ENCODE measurements at places on chromosomes 1 and 21. TPM values are rescaled to one million over a fixed set of nuclear protein-coding genes. Genes with fewer than 3 reads are reported as not detected.

GRCh38 chr1:5501206-5501930 is 490.9 kb downstream of the NPHP4 start:
- no peaks in the 10 kb centered on the region for H3K36me3 ChIP-seq
- no peaks in the 10 kb centered on the region for H3K27me3 ChIP-seq
- no peak overlapping the region for H3K27ac ChIP-seq
- no peaks in the 10 kb centered on the region for H3K4me1 ChIP-seq

Gene L1TD1
- total RNA-seq, result 0.04 TPM

Gene NBPF12
- 5.1 TPM for total RNA-seq

Gene STK40
- 45.5 TPM for total RNA-seq

Gene FPGT
- total RNA-seq, result 11.1 TPM

DNA sequence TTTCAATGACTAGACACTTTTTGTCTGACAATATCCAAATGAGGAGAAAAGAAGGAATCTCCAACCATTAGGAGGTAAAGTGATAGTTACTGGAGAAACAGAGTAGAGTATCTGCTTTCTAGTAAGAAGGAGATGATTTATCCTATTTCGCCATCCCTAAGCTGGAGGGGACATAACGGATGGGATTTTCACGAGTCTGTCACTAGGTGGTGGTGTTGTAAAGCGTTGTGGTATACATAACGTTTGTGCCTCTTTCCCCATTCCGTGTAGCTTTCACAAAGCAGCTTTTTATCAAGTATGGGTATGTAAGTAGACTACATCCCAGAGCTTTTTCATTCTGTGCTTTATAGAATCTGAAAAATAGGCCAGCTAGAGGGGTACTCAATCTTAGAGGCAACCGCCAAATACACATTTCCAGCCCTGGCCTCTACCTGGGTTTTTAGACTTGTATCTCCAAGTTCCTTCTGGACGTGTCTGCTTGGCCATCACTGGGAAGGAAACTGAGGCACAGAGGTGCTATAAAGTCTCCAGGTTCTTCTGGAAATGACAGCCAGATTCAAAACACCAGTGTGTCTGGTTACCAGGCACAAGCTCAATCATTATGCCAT is 33.3 kb upstream of the FAM3B start:
- H3K4me3 ChIP-seq, result no peak overlapping the region
- DNase-seq, result no peak
- no peaks in the 10 kb centered on the region for H3K27me3 ChIP-seq
- no peaks in the 10 kb centered on the region for H3K36me3 ChIP-seq
- no peak overlapping the region for H3K27ac ChIP-seq

DNA sequence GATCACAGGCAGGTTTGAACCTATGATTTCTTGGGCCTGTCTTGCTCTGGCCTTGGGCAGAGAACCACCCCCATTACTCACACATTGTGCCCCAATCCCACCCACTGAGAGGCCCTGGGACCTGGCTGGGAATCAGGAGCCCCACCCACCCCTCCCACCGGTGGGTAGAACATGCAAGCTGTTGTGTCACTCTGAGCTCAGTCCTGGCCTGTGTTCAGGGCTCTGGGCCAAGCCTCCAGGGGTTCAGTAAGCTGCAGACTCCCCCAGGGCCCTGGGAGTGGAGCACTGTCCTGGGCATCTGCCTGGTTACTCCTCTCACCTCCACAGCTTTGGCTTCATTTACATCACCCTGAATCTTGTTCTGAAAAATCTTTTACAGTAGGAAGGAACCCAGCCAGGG is 270.5 kb downstream of the RRAGC start:
- no peak overlapping the region for H3K27ac ChIP-seq
- DNase-seq, result no peak
- no peak overlapping the region for H3K4me3 ChIP-seq
- H3K36me3 ChIP-seq, result no peaks in the 10 kb centered on the region
- no peaks in the 10 kb centered on the region for H3K27me3 ChIP-seq

Gene LRRC38
- total RNA-seq, result not detected

DNA sequence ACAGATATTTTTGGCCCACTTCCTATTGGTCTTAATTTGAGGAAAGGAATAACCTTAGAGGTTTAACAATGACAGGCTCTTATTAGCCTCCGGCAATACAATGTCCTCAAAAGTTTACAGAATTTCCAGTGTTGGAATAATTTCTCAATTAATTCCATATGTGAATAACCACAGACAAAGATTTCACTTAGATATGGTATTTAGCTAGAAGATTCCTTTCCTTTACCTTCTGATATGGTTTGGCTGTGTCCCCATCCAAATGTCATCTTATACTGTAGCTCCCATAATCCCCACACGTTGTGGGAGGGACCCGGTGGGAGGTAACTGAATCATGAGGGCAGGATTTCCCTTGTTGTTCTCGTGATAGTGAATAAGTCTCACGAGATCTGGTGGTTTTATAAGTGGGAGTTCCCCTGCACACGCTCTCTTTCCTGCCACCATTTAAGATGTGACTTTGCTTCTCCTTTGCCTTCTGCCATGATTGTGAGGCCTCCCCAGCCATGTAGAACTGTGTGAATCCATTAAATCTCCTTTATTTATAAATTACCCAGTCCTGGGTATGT is 54.9 kb upstream of the RGS7 start:
- H3K36me3 ChIP-seq, result no peaks in the 10 kb centered on the region
- no peak for DNase-seq
- H3K4me3 ChIP-seq, result no peak overlapping the region
- no peaks in the 10 kb centered on the region for H3K27me3 ChIP-seq

Gene ATP6V1G3
- total RNA-seq, result not detected

GRCh38 chr1:229507502-229507901 is 639 bp downstream of the NUP133 start:
- DNase-seq, result no peak
- H3K27ac ChIP-seq, result peak overlapping the region; percentile 90
- no peaks in the 10 kb centered on the region for H3K36me3 ChIP-seq
- peak overlapping the region; percentile 95 for H3K4me3 ChIP-seq
- peaks cover 13% of the 10 kb centered on the region for H3K4me1 ChIP-seq
- no peaks in the 10 kb centered on the region for H3K27me3 ChIP-seq

Gene ANGPTL7
- not detected for total RNA-seq

- H3K4me3 ChIP-seq, result no peak overlapping the region
- H3K27ac ChIP-seq, result no peak overlapping the region
- no peaks in the 10 kb centered on the region for H3K27me3 ChIP-seq
- H3K4me1 ChIP-seq, result no peaks in the 10 kb centered on the region
- H3K36me3 ChIP-seq, result no peaks in the 10 kb centered on the region
These were observed 76.7 kb downstream of the LAMC2 start for GRCh38 chr1:183262628-183263200.

Gene SPATC1L
- not detected for total RNA-seq

GRCh38 chr1:245154429-245155271 is at the start of gene KIF26B:
TSS of gene KIF26B (plus strand) at chr1:245154985. CDS start at chr1:245155425, 440 bp downstream.
- no peaks in the 10 kb centered on the region for H3K36me3 ChIP-seq
- H3K4me3 ChIP-seq, result peak within 1 kb of the TSS; percentile 55
- H3K27me3 ChIP-seq, result no peaks in the 10 kb centered on the region

Gene S100A9
- total RNA-seq, result 42.5 TPM

GRCh38 chr1:42524330-42524729 is 61.2 kb downstream of the CCDC30 start:
- H3K27me3 ChIP-seq, result no peaks in the 10 kb centered on the region
- no peaks in the 10 kb centered on the region for H3K4me1 ChIP-seq
- no peak overlapping the region for H3K4me3 ChIP-seq
- no peak overlapping the region for H3K27ac ChIP-seq

DNA sequence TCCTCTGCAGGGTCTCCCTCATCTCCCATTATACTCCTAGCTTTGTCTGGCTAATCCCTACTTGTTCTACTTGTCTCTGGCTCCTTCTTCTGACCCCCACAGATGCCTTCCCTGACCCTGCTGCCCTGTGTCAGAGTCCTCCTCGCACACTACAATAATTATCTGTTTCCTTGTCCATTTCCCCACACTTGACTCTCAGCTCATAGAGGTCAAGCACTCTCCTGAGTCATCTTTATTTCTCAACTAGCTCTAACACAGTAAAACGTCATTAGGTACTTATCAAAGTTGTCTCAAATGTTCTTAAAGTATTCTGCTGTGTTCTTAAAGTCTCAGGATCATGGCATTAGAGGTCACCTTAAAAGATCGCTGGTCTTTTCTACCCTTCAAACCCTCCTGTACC is 47.1 kb downstream of the C8A start:
- peak overlapping the region; percentile 97 for H3K27ac ChIP-seq
- no peaks in the 10 kb centered on the region for H3K27me3 ChIP-seq
- no peak overlapping the region for H3K4me3 ChIP-seq

DNA sequence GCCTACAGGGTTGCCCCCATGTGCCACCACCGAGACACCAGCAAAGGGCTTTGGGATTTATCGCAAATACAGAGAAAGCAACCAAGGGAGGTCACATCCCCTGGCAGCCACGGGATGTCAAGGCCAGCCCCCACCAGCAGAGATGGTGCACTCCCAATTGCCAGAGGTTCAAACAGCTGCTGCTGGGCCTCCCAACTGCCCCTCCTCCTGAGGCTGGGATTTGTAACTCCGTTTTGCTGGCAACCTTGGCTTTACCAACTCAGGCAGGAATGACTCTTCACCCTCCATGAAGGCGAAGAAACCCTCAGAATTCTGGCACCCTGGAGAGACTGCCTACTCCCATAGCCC is 11.6 kb downstream of the TMEM53 start:
- H3K4me3 ChIP-seq, result no peak overlapping the region
- no peaks in the 10 kb centered on the region for H3K36me3 ChIP-seq

- H3K27me3 ChIP-seq, result no peaks in the 10 kb centered on the region
- no peak overlapping the region for H3K27ac ChIP-seq
- no peaks in the 10 kb centered on the region for H3K4me1 ChIP-seq
- H3K4me3 ChIP-seq, result no peak overlapping the region
- no peak for DNase-seq
These were observed 7.3 kb downstream of the GNG4 start for GRCh38 chr1:235642011-235642942.

DNA sequence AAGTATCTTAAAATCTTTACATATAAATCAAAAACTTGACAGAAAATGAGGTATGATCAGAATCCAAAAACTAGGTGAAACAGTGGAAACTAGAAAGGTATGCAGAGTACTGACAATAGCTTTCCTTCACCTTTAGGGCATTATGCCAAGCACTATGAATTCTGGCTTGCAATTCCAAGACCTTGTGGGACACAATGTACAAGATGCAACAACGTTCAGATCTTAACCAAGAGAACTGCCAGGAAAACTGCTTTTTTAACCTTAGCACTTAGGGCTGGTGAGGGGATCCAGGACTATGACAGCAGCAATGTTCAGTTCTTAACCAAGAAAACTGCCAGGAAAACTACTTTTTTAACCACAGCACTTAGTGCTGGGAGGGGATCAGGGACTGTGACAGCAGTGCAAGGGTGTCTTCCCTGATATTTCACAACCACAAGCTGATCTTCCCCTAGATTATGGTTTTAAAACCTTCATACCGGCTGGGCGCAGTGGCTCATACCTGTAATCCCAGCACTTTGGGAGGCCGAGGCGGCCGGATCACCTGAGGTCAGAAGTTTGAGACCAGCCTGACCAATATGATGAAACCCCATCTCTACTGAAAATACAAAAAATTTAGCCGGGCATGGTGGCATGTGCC is 22.3 kb downstream of the FOXJ3 start:
- H3K4me3 ChIP-seq, result no peak overlapping the region
- no peaks in the 10 kb centered on the region for H3K27me3 ChIP-seq
- no peaks in the 10 kb centered on the region for H3K4me1 ChIP-seq
- no peaks in the 10 kb centered on the region for H3K36me3 ChIP-seq
- no peak overlapping the region for H3K27ac ChIP-seq

GRCh38 chr1:196400478-196401451 is 207.5 kb downstream of the KCNT2 start:
- H3K27ac ChIP-seq, result peak overlapping the region; percentile 63
- no peaks in the 10 kb centered on the region for H3K27me3 ChIP-seq
- H3K4me3 ChIP-seq, result peak overlapping the region; percentile 38

DNA sequence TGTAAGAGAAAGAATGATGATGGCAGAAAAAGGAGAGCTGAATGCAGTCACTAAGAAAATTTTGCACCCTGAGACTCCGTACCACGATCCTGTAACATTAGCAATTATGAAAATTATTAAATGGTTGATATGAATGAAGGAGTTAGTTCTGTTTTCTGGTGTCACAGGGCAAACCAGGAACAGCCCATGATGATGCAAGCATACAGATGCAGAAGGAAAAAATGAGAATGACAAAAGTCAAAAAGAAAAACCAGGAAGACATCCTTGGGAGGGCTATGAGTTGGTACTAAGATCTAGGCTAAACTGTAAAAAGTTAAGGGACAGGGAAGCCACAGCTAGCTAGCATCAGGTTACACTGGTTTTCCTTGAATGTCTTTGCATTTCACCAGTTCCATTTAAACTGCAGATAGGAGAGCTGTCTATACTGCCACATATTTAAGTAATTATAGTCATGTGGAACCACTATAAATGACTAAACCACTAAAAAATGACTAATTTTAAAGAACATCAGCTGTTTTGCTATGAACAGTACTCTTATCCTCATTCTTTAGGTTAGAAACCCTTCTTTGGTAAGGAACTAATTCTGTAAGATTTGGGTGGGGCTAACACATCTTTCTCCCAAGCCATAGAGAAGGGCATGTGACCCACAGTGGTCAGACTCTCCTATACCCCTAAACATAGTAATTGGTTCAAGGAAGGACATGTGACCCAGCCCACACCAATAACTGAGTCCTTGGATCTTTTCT is 11.4 kb downstream of the DOCK7 start:
- DNase-seq, result no peak
- H3K4me1 ChIP-seq, result peaks cover 10% of the 10 kb centered on the region
- H3K4me3 ChIP-seq, result no peak overlapping the region
- H3K27me3 ChIP-seq, result no peaks in the 10 kb centered on the region
- no peak overlapping the region for H3K27ac ChIP-seq
- H3K36me3 ChIP-seq, result no peaks in the 10 kb centered on the region

GRCh38 chr1:204466416-204467405 is 27.9 kb downstream of the PIK3C2B start:
- H3K4me1 ChIP-seq, result no peaks in the 10 kb centered on the region
- DNase-seq, result no peak
- H3K27ac ChIP-seq, result peak overlapping the region; percentile 8

DNA sequence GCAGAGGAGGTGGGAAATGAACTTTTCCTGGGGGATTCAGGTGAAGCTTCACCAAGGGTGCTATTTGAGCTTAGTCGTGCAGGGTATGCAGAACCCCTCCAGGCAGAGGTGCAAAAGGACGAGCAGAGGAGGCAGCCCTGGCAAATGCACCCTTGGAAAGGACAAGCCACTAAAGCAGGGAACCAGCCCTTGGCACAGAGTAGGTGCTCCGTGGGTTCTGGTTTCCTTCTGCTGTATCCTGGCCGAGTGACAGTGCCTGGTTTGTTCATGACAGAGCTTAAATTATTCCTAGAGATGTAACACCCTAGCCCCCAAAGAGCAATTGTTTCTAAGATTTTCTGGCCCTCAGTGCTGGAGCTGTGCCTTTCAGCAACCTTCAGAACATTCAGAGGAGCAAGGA is 73.4 kb upstream of the SYT6 start:
- H3K27me3 ChIP-seq, result no peaks in the 10 kb centered on the region
- no peaks in the 10 kb centered on the region for H3K36me3 ChIP-seq
- DNase-seq, result no peak
- H3K4me3 ChIP-seq, result no peak overlapping the region
